Naive thymus-derived CD8-positive, alpha-beta T cell (primary cell): ENCODE measurements at places on chromosomes 2 and 18.

DNA sequence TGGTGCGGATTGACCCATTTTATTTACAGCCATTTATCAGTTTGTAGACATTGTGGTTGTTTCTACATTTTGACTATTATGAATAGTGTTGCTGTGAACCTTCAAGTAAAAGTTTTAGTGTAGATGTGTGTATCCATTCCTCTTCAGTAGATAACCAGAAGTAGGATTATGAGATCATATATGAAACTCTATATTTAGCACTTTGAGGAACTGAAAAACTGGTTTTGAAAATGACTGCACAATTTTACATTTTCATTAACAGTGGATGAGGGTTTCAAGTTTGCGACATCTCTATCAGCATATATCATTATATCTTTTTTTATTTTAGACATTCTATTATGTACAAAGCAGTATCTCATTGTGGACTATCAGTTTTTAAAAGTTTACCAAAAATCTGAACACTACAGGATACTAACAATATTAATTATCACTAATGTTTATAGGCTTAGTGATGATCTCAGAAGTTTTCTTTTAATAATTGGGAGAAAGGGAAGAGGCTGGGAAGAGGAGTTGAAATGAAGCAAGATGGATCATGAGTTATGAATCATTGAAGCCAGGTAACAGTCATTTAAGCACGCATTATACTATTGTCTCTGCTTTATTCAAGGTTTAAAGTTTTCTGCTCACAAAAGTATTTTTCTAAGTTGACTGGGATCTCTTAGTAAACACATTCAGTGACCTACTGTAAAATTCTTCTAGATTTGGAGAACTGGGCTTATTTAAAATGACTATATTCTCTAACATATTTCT, 329.0 kb upstream of the LRATD1 start:
- DNase-seq, result no peak

DNA sequence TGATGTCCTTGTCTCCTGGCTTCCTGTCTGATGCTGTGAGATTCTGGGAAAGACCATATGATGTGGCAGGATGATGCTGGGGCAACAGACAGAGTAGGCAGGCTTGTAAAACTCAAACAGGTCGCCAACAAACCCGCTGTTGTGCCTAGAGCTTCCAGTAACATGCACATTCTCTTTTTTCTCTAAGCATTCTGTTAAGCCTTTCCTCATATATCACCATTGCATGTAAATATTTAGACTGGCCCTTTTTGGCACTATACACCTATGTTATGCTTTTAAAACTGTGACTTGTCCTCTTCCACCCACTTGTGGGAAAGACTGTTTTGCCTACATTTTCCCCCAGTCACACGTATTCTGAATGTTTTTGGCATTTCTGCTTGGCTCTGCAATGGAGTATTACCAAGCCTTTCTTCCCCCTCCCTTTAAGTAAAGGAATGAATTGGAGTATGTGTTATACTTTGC, 250.4 kb upstream of the TANK start:
- DNase-seq, result no peak

DNA sequence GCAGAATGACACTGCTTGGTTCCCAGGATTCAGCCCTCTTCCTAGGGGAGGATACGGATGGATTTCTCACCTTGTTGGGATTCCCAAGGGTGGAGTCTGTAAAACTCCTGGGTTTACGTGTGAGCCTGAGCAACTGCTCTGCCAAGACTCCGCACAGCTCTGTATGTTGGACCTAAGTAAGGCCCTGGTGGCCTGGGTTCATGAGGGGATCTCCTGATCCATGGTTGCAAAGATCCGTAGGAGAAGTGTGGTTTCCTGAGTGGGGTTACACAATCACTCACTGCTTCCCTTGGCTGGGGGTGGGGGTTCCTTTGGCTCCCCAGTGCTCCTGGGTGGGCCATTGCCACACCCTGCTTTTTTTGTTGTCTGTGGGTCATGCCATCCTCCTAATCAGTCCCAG, 37.7 kb downstream of the ANKRD12 start:
- DNase-seq, result no peak

GRCh38 chr2:229043681-229044080, 227.4 kb downstream of the PID1 start:
- no peak for DNase-seq

DNA sequence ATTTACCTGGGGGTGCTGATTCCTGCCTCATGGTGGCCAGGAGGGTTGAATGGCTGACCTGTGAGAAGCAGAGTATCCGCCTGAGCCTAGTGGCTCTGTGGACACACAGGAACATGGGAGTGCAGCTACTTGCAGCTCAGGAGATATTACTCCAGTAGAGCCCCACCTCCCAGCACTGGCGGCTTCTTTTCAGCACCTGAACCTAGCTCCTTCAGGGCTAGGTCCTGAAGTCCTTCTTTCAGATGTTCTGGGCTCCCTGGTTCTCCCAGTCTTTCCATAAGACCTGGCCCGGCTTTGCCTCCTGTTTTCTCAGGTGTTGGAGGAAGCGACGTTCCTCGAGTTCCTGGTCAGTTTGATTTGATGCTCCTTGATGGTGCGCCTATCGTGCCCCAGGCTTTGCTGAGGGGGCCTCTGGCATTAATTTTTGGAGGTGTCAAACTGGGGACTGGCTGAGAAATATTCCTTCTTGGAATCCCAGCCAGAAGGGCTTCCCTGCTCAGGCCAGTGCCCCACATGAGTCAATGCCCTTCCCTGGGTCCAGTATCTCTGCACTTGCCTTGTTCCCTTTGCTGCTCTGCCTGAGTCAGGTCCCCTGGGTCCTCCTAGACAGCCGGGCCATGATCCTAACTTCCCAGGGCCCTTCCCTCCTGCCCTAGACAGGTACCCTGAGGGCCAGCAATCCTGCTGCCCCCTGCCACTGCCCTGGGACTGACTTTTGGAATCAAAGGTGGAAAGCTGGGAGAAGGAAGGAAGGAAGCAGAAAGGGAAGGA, 110.7 kb upstream of the HAAO start:
- no peak for DNase-seq
